ENCODE measurements at places on chromosomes 12 and 14. TPM values are rescaled to one million over a fixed set of nuclear protein-coding genes. Genes with fewer than 3 reads are reported as not detected.

KERA gene
- not detected for total RNA-seq

- peak; percentile 98 for DNase-seq
Measured at GRCh38 chr14:35341751-35342488, 49.7 kb downstream of the PSMA6 start.

- DNase-seq = peak; percentile 57
Measured at GRCh38 chr14:54606178-54606577, 39.2 kb downstream of the SAMD4A start.

- DNase-seq = peak; percentile 75
Measured at GRCh38 chr12:53867216-53868012, 71.2 kb upstream of the HOXC13 start.

DNA sequence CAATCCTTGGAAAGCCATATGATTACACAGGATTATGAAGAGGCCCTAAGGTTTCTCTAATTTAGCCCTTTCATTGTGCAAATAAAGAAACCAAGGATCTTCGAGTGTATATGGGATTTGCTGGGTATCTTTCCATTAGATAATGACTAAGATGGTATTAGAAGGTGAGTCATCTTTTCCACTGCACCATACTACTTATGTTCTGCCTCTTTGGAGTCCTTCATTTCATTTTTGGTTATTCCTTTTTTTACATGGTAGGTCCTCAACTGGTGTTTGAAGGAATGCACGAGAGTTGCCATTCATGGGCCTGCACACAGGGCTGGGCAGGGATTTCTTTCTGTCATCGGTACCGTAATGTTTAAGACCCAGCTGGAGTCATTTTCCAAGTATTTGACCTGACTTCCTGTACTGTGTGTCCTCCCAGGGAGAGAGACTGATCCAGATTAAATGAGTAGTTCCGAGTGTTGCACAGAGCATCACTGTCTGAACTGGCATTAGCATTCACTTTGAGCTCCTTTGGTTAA lies 85.7 kb downstream of the BORCS5 start:
- DNase-seq = no peak

SYT1 gene
- total RNA-seq = 0.45 TPM

DNA sequence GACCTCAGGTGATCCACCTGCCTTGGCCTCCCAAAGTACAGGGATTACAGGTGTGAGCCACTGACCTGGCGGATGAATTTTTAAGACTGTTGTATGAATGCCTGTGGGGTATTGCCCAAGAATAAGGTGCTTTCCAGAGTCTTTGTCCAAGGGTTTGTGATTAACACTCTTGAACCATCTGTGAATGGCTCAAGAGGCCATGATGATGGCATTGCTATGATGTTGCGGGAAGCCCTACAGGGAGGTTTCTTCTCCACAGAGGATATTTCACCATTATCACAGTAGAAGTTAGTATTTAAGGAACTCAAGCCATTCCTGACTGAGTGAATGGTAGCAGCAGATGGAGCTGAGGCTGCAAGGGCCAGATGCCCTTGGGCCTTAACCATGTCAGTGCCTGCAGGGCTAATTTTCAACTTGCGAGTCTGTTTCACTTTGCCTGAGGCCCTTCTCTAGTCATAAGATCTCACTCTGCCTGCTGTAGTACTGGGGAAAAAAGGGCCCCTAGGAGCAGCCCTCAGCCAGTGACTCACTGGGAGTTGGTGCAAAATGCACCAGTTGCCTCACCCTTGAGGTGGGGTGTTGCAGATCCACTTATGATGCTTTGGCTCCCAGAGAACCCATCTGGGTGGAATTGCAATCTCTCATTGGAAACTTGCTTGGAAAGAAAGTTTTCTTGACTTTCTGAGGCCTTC lies 108.6 kb upstream of the FLRT2 start:
- peak; percentile 41 for DNase-seq

GRCh38 chr12:111283521-111283920 lies 85.4 kb downstream of the PHETA1 start:
- no peak for DNase-seq

GRCh38 chr14:35433826-35434225 lies 29.3 kb upstream of the NFKBIA start:
- DNase-seq = no peak

- no peak for DNase-seq
Measured at GRCh38 chr14:93078870-93079269, 36.9 kb downstream of the ITPK1 start.

- peak; percentile 48 for DNase-seq
Measured at GRCh38 chr12:113162102-113163029, 12.8 kb downstream of the CFAP73 start.

DNA sequence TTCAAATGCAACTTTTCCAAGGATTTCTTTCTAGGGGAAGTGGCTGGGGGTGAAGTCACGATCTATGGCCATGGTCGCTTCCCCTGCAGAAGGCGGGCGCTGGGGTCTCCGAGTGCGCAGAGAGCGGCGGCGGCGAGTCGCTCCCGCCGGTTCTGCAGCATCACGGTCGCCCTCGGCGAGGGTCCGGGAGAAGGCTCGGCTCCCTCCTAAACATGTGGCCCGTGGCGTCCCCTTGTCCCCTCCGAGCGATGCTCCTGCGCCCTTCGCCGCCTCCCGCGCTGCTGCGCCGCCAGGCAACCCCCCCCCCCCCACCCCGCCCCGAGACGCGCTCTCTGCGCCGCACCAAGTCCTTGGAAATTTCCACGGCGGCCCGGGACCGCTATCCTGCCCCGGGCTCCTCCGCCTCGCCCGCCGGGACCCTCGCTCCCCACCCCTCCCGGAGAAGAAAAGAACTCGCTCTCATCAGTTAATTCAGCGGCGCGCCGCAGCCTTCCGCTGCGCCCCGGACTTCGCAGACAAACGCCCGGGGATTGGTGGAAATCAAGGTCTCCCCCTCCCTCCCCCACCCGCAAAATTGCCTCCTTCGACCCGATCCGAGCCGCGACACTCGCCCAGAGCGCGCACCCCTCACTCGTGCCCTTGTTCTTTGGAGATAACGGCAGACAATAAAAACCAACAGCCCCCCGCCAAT lies at the start of gene ST8SIA1:
Gene ST8SIA1 (minus strand): TSS at position 298 of the 691 bp plus-strand sequence. CDS start 475 bp downstream, outside the sequence.
- DNase-seq = no peak

DNA sequence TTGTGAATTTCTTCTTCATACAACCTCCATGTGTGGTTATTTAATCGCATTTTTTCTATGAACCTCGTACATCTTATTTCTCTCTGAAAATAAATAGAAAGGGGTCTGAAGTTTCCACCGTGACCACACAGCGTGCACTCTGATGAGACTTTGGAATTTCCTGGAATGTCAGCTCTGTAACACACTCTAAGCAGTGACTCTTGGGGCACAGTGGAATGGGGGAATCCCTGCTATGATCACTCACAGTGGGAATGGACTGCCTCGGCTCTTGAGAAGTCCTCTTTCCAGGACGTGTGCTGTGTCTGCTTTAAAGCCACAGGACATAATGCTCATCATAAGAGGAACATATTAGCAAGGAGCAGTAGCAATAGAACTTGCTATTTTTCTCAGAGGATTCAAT lies 416.2 kb downstream of the EGLN3 start:
- DNase-seq = peak; percentile 80

- no peak for DNase-seq
Measured at GRCh38 chr12:68231229-68231628, 5.6 kb upstream of the IL26 start.

GRCh38 chr12:54390668-54391551 lies 6.4 kb upstream of the ZNF385A start:
- no peak for DNase-seq

STAB2 gene
- total RNA-seq = not detected

DNA sequence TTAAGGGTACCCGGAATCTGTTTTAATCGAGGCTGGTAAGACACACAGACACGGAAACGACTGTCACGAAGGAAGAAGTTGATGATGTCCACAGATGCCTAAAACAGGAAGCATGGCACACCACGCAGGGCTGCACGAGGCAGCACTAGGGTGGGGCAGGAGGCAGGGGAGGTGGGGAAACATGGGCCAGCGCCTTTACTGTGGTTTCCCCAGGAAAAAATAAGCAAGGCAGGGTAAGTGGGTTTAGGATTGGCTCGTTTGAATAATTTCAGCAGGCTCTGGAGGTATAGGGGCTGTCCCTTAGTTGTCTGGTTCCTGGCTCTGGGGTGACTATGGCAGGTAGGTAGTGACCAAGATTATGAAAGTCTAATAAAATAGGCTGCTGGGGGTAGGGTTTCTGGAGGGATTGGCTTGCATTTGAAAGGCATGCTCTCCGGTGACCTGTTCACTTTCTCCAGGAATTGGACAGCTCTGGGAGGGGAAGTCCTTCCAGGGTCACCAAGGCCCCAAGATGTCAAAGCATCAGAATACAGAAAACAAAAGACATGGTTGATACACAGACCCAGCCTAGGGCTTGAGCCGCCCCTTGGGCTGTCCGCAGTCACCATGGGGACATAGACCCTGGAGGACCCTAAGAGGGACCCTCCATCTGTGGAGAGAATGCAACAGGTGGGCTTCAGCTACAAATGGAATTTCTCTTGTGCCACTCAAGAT lies 35.3 kb downstream of the MAP1LC3B2 start:
- no peak for DNase-seq

GRCh38 chr12:13343375-13343774 lies 146.8 kb downstream of the EMP1 start:
- DNase-seq = peak; percentile 10

GRCh38 chr14:91159182-91159581 lies 45.3 kb downstream of the DGLUCY start:
- no peak for DNase-seq

DNA sequence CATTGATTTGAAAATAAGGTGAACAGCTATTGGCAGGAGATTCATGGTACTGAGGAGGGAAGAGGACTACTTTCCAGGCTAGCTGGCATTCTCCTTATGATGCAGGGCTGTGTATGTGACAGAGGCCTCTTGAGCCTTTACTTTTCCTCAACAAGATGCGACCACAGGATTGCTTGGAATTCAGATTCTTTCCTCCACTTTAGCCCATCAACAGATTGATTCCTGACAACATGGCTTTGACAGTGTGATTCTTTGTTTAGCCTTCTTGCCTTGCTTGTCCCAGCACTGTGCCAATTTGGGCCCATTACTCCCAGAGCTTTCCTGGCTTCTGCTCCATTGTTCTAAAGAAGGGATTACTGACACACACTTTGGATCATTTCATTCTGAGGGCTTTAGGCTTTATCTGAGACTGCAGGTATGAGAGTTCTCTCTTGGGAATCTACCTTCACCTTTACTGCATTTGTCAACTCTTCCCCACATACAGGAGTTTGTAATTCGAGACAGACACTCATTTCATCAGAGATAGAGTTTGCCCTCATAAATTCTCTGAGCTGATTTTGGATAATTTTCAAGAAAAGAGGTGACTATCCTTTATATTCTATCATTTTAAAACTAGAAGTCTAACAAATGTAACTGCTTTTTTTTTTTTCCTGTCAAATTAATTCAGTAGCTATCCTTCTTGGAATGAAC lies 206.4 kb upstream of the GZMB start:
- no peak for DNase-seq

KIF21A gene
- total RNA-seq = 17.2 TPM

DNA sequence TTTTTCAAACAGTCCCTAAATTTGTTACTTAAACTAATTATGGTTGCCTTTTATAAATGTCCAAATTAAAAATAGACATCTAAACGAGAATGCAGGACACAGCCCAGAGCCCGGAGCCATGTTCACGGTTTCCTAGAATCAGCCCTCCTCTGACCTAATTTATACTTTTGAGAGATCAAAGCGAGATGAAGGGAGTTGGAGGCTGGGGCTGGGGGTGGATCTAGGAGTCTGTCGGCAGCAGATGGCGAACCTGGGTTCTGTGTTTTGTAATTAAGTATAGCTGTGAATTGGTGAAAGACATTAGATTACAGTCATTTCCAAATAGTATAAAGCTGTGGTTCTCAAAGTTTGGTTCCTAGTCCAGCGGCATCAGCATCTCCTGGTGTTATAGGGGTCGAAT lies 210.1 kb downstream of the SLC41A2 start:
- no peak for DNase-seq

- DNase-seq = no peak
Measured at GRCh38 chr14:91364524-91365270, 52.9 kb downstream of the CCDC88C start.

NKX2-8 gene
- total RNA-seq = 4.8 TPM

LRIG3 gene
- total RNA-seq = 22.9 TPM

RNU4-1 gene
- total RNA-seq = under 0.01 TPM

DNA sequence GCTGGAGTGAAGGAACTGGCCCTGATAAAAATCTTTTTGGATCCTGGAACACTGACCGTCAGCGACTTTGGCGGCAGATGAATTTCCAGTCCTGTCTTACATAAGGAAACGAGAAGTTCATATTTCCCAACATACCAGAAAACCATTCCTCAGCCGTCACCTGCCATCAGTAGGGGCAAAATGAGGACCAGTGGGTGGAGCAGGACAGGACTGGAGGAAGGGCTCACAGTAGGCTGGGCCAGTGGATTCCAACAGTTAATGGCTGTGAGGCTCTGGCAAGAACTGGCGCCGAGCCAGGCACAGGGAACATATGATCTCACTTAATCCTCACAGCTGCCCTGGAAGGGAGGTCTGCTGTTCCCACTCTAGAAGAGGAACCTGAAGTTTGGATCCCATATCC lies 67.2 kb upstream of the FAM181A start:
- peak; percentile 37 for DNase-seq

- DNase-seq = peak; percentile 95
Measured at GRCh38 chr12:70660620-70661219, 23.5 kb upstream of the PTPRB start.

DNA sequence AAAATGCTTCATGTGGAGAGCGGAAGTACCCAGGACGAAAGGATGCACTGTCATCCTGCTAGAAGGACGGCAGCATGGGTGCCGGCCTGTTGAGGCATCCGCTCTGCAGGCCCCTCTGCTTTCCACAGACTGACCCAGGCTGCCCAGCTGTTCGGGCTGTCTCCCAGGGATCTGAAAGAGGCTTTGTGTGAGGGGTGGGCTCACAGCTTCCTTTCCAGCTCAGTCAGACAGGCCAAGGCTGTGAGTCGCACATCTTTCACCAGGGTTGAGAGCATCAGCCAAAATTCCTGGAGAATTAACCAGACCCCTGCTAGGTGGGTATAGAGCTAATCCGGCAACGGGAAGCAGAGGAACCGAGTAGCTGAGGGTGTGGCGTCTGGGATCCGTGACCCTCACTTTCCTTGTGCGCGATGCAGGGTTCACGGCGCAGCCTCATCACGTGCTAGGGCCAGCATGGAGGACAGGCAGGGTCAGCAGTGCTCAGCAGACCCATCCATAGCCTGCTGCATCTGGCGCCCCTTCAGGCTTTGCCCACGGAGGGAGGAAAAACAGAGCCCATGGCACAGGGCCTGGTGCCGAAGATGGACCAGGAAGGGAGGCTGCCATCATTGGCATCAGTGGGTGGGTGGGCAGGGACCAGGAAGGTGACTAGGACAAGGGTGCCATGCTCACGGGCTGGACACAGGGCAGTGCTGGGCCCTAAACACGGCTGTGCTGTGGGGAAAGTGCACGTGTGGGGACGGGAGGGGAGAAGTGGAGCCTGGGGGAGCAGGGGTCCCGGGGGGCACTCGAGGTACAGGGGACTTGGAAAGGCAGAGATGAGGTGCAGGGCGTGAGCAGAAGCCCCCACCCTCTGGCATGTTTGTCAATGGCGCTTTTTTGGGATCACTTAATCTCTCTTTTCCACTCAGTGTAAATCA lies 9.2 kb upstream of the SIVA1 start:
- DNase-seq = no peak

DNA sequence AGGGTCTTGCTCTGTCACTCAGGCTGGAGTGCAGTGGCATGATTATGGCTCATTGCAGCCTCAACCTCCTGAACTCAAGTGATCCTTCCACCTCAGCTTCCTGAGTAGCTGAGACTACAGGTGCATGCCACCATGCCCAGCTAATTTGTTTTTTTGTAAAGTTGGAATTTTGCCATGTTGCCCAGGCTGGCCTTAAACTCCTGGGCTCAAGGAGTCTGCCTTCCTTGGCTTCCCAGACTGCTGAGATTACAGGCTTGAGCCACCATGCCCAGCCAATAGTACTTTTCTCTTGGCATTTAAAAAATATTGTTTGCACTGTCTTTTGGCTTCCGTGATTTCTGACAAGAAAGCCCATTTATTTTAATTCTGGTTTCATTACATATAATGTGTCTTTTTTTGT lies 61.3 kb downstream of the DIP2B start:
- DNase-seq = no peak

All from Daoy (cell line).